ENCODE measurements at places on chromosomes 1 and 21.

DNA sequence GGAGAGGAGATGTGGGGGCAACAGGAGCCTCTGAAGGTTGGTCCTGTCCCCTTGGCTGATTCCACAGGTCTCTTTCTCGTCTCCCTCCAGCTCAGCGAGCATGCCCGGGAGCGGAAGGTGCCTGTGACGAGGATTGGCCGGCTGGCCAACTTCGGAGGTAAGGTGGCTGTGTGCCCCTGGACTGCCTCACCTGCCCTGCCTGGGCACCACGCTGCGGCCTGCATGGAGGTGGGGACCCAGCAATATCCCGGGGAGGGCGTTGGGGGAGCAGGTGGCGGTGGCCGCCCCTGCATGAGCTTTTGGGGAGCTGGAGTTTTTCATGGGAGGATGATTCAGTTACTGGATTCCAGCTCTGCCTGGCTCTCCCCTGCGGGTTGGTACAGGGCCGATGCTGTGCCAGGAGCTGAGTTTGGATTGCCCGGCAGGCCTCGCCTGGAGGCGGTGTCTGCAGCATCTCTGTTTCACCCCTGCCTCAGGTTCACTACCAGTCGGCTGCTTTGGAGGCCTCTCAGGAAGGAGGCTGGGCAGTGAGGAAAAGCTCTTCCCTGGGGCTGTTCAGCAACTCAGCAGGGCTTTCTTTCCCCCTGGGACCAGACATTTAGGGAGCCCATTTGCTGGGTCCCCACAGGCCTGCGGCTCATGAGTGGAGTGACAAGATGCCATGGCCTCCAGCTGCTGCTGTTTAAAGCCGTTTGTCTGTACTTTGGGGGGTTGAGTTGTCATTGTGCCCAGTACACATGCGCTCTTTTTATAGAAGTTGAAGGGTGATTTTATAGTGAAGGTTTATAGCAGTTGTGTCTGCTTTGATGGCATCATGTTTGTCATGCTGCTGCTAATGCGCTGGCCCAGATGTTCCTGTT lies 25.7 kb downstream of the COQ8A start:
- DNase-seq, result no peak

DNA sequence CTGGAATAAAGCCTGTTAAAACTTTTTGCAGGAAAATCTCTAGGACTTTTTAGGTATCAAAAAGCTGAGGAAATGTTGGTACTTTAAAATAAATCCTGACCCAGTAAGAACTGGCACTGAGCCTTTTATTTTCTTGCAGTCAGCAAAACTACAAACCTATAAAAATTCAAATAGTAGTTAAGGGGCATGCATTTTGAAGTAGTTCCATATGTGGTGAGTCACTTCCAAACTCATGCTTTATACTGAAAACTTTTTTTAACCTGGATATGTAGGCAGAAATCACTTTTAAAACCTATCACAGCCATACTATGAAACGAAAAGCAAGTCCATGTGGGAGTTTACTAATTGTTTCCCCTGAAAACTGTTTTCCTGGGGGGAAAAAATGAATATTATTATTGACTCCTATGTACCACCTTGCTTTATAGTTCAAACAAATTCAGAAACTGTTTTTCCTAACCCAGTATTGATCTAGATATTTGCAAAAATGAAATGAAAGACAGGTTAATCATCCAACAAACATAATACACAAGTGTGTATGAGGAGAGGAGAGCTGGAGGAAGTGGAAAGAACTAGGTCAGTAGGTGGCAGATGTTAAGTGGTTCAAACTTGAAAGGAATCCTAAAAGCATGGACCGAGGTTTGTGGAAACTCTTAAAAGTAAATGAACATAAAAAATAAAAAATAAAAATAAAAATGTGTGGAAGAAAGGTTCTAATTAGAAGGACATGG lies 30.5 kb downstream of the NRIP1 start:
- no peak for DNase-seq

DNA sequence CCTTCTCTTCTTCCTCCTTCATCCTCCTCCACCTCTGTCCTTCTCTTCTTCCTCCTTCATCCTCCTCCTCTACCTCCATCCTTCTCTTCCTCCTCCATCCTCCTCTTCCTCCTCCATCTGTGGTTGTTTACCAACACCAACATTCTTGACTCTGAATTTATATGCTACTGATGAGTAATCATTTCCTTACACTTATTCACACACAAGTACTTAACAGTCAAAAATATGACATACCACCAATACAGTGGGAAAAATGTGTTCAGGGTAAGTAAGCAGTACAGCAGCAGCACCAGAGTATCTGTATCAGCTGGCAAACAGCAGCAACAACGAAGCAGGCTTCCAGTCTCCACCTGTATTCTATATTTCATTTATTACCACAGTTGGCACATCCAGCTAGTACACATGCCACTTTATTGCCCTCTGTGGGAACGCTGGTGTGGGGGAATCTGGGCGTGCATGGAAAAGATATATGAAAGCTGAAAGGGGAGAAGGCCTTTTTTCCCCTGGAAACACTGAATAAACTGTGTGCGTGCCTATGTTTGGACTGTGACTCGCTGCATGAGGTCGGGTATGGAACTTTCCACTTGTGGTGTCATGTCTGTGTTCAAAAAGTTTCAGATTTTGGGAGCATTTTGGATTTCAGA lies 16.0 kb downstream of the ADSS2 start:
- no peak for DNase-seq

DNA sequence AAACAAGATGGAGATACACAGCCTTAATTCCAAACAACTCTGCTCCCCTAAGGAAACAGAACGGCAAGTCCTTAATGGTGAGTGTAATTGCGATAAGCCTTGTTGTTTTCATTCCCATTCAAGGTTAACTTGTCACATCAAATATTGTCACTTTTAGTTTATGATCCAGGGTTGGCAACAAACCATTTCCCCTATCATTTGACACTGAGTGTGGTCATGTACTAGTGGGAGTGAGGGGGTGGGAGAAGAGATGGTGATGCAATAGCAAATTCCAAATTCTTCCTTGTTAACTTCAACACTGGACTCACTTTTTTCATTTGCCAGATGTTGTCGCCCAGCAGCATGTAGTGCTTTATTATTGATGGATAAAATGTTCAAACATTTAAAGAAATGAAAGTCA lies 140.4 kb downstream of the ZNF326 start:
- DNase-seq, result no peak

DNA sequence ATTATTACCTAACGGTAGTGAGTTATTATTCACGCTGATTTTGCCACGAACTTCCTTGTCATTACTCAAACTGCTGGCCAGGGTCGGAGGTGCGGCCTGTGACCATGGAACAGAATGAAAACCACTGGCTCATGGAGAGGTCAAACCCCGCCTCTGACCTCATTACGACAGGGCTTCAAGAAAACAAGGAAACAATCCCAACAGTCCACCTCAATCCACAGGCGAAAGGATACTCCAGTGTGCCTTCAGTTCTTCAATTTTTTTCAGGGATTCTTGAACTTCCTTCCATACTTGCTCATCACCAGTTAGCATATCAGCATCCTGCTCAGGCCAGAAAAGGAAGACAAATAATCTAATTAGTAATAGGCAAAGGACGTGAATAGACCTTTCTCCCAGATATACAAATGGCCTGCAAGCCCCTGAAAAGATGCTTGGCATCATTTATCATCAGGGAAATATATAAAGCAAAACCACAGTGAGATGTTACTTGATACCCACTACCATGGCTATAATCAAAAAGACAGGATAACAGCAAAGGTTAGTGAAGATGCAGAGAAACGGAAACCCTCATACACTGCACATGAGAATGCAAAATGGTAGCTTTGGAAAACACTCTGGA lies 643.4 kb downstream of the SMYD3 start:
- no peak for DNase-seq

- no peak for DNase-seq
Observed at GRCh38 chr1:118753976-118754375, 234.2 kb downstream of the TBX15 start.

GRCh38 chr1:154943649-154944400 lies 7.3 kb upstream of the PMVK start:
- DNase-seq, result peak; percentile 49

GRCh38 chr1:168535536-168535935 lies 8.3 kb downstream of the XCL2 start:
- DNase-seq, result no peak

DNA sequence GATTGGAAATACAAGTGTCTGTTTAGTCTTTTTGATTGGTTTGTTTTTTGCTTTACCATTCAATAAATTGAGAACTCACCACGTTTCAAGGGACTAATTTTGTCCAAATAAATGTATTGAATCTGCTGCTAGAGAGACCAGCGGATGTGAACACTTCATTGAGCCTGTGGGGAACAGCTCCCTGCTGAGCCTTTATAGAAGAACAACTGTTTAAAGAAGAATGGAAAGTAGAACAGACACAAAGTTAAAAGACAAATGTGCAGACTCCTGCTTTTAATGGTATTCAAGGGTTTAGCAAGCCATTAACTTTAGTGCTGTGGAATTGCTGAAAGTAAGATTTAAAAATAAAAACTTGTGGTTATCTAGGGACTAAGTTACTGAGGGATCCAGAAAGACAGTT lies 817.7 kb upstream of the B3GALT2 start:
- no peak for DNase-seq

- DNase-seq, result no peak
Observed at GRCh38 chr1:205692423-205692822, 12.1 kb upstream of the SLC45A3 start.

- DNase-seq, result no peak
Observed at GRCh38 chr1:27603309-27603680, 649 bp downstream of the AHDC1 start.

DNA sequence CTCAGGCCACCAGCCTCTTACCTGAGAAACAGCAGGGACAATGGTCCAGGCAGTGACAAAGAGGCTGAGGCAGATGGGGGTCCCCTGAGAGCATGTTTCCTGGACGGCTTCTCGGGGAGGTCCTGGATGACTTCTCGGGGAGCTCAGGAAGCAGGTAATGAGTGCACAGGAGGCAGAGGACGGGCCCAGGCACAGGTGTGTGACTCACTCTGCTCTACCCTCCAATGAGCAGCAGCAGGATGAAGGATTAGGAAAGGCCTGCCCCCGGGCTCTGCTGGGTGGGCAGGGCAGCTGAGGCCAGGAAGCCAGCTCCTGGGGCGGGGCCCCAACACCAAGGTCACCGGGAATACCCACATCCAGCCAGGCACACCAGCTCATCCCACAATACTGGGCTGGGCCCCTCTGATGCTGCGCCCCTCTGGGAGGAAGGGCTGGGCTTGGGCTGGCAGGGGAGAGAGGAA lies 17.2 kb upstream of the PTAFR start:
- DNase-seq, result no peak

- no peak for DNase-seq
Observed at GRCh38 chr1:24502709-24503058, at the start of gene RCAN3. RCAN3 (plus strand) TSS chr1:24502836; CDS start chr1:24514373, 11,537 bp downstream.

GRCh38 chr1:218851586-218851985 lies 322.1 kb upstream of the LYPLAL1 start:
- DNase-seq, result no peak

DNA sequence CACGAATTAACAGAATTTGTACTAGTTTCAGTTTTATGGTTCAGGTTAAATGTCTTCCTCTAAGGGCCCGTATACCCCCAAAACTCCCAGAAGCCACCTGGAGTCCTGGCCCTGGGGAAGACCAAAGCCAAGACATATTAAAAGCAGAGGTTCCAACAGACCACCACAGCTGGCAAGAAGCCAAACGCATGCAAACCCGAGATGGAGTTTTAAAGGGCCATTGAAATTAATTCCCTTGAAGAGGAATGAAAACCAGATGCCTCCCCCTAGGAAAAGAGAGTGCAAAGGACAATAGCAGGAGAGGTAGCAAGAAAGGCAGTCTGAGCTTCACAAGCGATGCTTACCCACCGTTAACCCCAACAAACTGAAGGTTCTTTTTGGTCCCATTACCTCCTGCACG lies 48.1 kb downstream of the KANK4 start:
- DNase-seq, result no peak

DNA sequence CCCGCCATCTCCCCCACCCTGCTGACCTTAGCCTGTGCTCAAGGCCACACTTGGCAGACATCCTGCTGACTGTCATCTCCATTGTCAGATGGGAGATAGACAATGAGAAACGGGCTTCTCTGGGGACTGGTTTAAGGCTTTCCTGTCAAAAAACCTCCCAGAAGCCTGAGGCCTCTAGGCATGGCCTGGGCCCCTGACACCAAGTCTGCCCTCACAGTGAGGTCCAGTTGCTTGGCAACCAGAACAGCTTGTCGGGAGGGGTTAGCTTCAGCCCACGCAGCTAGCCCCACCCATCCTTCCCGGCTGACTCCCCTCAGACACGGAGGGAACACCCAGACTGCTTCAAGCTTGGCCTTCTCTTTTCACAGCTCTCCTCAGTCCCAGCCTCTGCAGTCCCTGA lies 11.0 kb downstream of the PLEKHA6 start:
- DNase-seq, result no peak

DNA sequence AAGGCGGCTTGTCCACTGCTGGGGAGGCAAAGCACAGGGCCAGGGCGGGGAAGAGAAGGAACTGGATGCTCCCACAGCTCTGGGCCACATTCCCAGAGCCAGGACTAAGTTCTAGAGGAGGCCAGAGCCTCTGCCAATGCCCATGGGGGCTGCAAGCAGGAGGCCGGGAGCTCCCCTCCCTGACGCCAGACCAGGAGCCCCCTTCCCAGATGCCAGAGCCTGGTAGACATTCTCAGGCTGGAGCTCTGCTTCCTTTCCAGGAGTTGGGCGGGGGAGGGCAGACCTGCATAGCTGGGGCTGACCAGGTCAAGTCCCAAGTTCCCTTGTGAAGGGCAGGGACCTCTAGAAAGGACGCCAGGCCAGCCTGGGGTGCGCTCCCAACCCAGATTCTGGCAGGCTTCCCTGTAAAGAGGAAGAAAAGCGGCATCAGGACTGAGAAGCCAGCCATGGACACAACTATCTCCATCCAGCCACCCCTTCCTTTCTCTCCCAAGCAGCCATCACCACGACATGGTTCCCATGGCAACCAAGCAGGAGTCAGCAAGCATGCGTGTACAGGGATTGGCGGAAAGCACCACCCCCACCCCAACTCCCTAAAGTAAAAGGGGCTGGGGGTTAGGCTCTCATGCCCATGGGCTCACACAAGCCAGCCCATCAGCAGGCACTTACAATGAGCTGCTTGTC lies 13.4 kb downstream of the KIF21B start:
- DNase-seq, result peak; percentile 30

GRCh38 chr1:159132271-159132881 lies 39.0 kb upstream of the CADM3 start:
- peak; percentile 67 for DNase-seq
